ENCODE measurements at places on chromosomes 3 and 15.
A peak's percentile ranks its signal among the peaks of the same experiment; 100 is the strongest.

DNA sequence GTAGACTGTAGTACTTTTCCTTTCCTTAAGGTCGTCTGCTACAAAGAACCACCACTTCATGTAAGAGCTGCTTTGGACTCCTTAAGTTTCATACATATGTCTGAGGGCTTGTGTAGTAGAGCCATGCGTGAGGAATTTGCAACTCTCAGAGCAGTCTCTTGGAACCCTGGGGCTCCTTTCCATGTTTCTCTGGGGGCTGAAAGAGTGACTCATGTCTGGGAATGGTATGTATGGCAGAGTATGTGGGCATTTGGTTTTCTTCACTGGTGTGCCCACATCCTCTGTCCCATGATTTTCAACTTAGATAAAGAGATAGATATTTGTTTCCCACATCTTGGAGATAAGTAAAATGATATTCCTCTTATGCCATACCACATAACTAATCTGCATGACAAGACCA, 20.6 kb upstream of the RBM5 start:
- DNase-seq = no peak

- DNase-seq = no peak
These were observed 699 bp upstream of the SHOX2 start for GRCh38 chr3:158106766-158107471.

DNA sequence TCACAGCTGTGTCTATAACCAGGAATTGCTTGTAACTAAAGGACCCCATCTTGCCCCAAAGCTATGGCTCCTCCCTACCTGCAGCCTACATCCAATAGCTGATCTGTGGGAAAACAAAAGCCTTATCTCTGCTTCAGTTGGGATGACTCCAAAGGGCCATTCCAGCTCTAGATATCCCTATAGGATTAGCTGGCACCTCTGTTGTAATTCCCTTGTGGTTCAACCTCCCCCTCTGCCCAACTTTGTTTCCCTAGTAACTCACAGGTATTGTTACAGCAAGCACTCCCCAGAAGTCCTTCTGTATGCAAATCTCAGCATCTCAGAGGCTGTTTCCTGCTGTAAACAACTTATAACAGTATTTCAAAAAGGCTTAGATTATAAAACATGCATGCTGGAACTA, 478.6 kb downstream of the AGBL1 start:
- DNase-seq = no peak

DNA sequence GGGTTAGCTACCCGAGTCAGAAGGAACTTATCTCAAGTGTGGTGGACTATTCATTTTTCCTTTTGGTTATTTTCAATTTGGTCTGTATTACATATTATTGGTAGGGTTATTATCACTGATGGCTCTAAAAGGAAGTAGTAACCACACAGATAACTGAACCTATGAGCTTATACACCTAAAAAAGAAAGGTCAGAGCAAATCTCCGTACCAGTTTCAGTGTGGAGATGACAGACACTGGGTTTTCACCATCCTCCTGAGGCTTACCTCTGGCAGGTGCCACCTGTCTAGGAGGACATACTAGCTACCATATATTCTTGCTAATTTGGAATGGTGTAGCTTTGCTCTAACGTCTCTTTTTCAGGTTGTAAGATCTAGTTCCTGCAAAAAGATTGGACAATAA, 10.2 kb downstream of the GAP43 start:
- no peak for DNase-seq

DNA sequence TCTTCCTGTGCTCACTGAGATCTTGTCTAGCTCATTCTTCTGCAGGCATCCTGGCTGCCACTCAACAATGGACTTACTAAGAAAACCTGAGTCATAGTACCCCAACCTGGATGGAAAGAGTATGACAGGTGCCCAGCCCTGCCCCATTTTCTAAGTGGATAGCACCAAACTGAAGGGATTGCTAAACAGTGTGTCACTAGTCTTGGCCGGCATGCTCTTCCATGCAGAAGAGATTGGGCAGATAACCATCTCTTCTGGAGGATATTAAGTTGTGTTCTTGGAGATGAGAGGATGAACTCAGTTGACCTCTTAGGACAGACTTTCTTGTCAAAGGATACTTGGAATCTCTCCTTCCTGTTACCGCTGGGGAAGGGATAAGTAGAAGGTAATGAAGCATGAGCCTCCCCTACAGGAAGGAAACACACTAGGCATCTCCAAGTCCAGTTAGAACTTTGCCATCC, 797.5 kb downstream of the AGBL1 start:
- DNase-seq = peak; percentile 52

All from urothelium cell line (cell line).